Activated CD4-positive, alpha-beta T cell treated with anti-CD3 and anti-CD28 coated beads, Interleukin-2, amount 50 U/mL, for 4 hours (primary cell): ENCODE measurements at places on chromosomes 6 and 20.

DNA sequence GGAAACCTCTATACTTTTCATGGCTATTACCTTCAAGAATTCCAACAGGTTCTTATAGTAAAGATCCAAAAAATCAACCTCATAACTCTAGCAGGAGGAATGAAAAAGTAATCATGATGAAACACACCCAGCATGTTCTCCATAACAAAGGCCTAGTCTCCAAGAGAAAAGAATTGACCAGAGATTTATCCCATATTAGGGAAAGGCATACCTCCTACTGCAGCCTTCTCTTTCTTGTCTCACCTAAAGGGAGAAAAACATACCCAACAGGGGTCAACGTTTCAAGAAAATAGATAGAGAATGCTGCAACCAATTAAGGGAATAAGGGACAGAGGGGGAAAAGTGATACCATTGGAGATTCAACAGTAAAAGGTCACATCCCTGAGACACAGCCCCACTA lies 262.5 kb downstream of the FRK start:
- no peak for DNase-seq

GRCh38 chr6:49490633-49491032 lies 9.1 kb upstream of the GLYATL3 start:
- DNase-seq, result no peak

DNA sequence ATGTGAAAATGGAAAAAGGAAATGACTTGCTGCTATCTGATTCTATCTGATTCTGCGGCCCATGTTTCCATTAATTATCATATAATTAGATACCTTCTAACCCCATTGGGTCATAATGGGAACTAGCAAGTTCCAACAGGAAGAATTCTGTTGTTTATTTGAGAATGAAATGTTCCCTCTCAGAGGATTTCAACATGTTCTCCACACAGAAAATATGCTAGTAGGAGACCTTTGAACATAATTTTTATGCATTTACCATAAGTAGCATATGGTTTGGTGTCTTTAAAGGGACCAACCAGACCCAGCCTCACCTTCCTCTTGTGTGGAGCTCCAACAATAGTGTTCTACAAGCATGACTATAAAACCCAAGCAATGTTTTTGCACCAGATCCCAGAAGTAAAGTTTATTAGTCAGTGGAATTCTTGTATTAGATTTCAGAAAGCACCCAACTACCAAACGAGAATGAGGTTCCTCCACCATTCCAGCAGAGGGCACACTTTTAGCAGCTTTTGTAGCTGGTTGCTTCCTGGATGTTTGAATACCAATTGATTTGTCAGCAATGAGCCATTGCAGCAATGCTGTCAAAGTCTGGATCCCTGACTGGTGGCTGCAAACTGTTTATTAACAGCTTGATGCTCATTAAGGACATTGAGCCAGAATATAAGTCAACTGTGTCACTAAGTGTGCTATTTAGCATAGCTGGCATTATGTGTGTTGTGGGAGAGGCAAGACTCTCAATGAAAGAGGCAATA lies 143.6 kb upstream of the GJE1 start:
- no peak for DNase-seq

DNA sequence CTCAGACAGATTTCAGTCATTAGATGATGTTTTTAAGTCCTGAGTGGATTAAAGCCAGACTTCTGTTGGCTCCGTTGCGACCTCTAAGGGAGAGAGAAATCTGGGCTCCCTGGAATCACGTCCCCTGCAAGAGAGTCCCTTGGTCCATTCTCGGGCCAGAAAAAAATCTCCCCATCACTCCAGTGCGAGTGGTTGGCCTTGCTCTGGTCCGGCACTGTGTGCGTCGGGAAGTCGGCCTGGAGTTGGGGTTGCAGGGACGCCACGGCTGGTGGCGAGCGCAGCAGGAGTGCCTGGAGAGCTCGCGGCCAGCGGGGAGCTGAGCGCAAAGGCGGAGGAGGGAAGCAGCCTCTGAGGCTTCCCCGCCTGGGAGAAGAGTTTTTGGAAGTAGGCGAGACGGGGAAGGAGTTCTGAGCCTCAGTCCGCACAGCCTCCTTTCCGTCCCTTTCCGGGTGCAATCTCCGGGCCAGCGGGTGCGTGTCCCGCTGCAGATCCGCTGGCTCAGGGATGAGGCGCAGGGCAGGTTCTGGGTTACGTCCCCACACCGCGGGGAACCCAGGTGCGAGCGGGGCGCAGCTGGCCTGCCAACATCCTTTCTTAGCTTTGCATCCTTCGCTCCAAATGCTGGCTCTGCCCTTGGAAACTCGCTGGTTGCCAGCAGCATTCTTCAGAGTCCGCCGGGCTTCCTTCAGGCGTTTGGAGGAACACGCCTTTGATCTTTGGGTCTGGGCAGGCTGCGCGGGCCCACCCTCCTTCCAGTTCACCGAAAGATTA lies 6.8 kb downstream of the TCF21 start:
- no peak for DNase-seq

- no peak for DNase-seq
Measured at GRCh38 chr6:126153661-126154060, 167.3 kb downstream of the TRMT11 start.
